ENCODE measurements at places on chromosomes 1 and 21.

DNA sequence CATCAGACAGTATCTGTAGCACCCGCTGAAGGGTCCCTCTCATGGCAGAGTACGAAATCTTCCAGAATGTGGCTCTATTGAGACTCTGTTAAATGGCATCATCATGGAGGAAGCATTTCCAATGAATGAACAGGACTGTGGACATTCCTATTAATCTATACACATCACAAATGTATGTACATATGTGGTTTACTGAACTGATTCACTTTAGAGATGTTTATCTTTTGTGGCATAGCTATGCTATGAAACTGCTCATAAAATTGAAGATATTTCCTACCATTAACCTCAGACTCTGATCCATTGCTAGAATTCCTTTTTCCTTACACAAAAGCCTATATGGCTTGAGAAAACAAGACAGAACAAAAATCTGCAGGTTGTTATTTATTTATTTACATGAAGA, 259.6 kb upstream of the RRP15 start:
- DNase-seq: no peak

GRCh38 chr1:200242110-200243041, 167.5 kb downstream of the ZNF281 start:
- peak; percentile 39 for DNase-seq

- peak; percentile 54 for DNase-seq
These were observed 17.7 kb upstream of the SNX27 start for GRCh38 chr1:151594143-151594625.

DNA sequence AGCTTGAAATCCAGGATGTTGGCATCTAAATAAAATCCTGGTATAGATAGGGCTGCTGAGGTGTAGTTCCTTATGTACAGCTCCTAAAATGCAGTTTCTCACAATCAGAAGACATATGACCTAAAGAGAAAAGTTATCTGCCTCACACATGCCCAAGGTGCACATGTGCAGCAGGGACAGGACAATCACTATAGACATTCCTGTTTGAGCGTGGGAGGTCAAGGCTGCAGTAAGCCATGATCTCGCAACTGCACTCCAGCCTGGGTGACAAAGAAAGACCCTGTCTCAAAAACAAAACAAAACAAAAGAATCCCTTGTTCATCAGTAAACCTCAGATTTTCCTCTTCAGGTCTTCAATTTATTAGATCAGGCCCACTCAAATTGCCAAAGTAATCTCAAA, 66.1 kb downstream of the SPATA6 start:
- DNase-seq: no peak

GRCh38 chr21:36654796-36655325, 44.1 kb upstream of the SIM2 start:
- no peak for DNase-seq

- DNase-seq: no peak
These were observed 81.0 kb downstream of the FBXO2 start for GRCh38 chr1:11573116-11573692.

- DNase-seq: no peak
These were observed 45.1 kb upstream of the BMP8B start for GRCh38 chr1:39833621-39834385.

GRCh38 chr21:46218906-46219590, 9.5 kb downstream of the LSS start:
- DNase-seq: no peak

DNA sequence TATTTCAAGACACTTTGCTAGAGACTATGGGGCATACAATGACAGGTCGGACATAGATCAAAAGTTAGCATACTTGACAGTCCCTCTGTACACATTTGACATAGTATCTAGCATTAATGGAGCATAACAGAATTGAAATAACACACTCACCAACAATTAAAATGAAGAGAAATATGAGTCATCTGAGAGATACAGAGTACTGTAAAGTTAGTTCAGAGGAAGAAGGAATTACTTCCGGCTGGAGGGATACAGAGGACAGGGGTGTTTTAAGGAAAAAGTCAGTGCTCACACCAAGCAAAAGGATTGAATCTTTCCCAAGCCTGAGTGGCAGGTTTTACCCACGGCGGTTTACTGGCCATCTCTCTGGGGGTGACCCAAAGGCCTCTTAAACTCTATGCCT, 2.4 kb downstream of the ZMYND12 start:
- DNase-seq: no peak

- peak; percentile 58 for DNase-seq
These were observed 106.9 kb upstream of the TMEM51 start for GRCh38 chr1:15046487-15047165.

- no peak for DNase-seq
These were observed 22.2 kb upstream of the IFFO2 start for GRCh38 chr1:18978706-18979105.

GRCh38 chr1:55546553-55546952, 331.4 kb upstream of the USP24 start:
- no peak for DNase-seq

DNA sequence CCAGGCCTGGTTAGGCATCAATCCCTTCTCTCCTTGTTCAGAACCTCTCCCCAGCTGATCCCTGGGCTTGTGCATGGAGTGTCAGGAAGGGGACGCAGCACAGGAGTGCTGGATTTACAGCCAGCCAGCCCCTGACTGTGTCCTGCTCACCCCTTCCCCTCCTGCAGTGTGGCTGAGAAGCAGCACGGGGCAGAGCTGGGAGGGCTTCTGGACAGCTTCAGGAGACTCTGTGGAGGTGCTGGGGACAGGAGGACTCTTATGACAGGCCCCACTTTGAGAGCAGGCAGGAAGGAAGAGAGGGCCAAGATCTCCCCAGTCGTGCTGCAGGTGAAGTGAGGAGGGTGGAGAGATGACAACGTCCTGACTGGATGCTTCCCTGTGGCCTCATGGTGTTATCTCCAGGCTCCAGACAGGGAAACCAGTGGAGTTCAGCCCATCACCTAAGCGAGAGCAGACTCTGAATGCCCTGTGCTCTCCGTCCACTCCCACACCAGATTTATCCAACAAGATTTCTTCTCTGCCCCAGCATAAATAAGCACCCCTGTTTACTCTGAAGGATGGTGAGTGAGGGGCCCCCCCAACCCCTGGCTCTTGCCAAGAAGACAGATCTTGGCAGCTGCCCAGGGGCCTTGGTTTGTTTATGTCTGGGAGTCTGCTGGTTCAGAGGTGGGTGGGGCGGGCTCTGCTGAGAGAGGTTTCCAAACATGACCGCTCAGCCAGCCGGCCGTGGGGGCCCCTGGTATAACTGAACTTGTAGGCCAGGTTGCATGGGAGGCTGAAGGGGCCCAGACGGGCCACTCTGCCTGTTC, 21.3 kb downstream of the TMCC2 start:
- DNase-seq: no peak

- DNase-seq: no peak
These were observed 77.0 kb downstream of the ZMYM4 start for GRCh38 chr1:35345439-35345981.

GRCh38 chr1:39104158-39105060, 78.3 kb downstream of the NDUFS5 start:
- DNase-seq: no peak

- DNase-seq: no peak
These were observed 823.0 kb upstream of the PRMT6 start for GRCh38 chr1:106233511-106233910.

GRCh38 chr21:36135391-36136102, 668 bp downstream of the CBR3 start:
- DNase-seq: no peak

- no peak for DNase-seq
These were observed 69.3 kb downstream of the MAN1A2 start for GRCh38 chr1:117436513-117436912.
